ENCODE measurements at places on chromosomes 6 and 20.

DNA sequence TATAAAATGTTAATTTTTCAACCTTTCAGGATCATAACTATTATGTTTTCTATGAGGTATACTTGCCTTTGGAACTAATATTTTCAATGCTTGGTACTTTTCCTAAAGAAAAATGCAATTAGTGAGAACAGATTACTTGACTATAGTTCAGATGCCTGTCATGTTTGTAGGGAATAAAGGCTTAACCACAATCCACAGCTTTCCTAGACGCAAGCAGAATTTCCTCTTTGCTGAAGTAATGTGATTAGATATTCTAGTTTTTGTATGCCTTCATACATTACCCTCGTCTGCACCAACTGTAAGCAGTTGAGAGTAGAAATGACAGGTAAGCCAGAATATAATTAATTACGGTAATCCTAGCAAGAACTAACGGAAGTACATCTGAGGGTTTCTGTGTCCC, 581.4 kb upstream of the MMS22L start:
- DNase-seq: no peak

- no peak for DNase-seq
Observed at GRCh38 chr6:145621776-145622175, 113.5 kb downstream of the EPM2A start.

GRCh38 chr20:22810626-22811569, 224.2 kb upstream of the SSTR4 start:
- DNase-seq: no peak

GRCh38 chr20:47659904-47660601, 125.2 kb downstream of the SULF2 start:
- DNase-seq: no peak

GRCh38 chr6:110484321-110484720, 7.9 kb upstream of the SLC22A16 start:
- no peak for DNase-seq

- DNase-seq: no peak
Observed at GRCh38 chr6:6942831-6943230, 164.9 kb upstream of the RREB1 start.

DNA sequence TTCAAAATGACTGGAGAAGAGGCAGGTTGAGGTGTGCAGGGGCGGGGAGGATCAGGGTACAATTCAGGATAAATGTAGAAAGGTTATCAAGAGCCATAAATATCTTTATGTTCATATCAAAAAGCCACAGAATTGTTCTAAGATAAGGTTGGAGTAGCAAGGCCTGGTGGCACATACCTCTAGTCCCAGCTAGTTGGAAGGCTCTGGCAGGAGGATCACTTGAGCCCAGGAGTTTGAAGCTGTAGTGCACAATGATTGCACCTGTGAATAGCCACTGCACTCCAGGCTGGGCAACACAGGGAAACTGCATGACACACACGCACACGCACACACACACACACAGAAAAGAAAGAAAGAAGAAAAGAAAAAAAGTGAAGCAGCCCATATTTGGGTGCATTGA, 194.8 kb downstream of the GRIK2 start:
- no peak for DNase-seq

DNA sequence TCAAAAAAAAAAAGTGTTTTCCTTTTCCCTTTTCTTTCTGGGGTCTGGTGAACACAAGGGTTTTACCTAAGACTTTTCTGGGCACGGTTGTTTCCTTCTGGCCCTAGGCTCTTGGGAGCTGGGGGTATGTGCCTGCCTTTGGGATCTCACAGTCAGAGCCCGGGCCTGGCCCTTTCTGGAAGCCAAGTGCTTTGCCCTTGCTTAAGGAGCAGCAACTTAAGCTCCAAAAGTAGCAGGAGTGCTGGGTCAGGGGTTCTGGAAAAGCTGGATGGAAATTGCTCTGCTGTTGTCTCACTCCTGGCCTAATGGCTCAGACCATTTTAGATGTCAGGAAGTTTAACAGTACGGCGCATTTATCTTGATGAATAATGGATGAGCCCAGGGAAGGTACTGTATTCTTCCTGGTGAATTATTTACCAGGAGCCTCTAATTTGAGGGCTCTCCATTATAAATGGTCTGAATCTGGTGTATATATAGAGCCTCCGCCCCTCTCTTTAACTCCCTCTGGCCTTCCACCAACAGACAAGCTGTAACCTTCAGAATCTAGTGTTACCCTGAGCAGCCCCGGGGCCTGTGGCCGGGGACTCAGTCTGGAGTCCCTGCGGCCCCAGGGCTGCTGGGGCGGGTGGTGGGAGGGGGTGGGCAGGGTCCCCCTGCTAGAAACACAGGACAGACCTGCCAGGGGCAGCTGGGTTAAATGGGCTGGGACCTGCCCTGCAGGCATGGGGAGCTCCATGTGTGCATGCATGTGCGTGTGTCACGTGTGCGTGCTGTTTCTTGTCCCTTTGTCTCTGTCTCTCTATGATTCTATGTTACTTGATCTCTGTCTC, 37.5 kb downstream of the PTK7 start:
- DNase-seq: no peak

- DNase-seq: no peak
Observed at GRCh38 chr20:5531318-5532081, 214.7 kb upstream of the PROKR2 start.

DNA sequence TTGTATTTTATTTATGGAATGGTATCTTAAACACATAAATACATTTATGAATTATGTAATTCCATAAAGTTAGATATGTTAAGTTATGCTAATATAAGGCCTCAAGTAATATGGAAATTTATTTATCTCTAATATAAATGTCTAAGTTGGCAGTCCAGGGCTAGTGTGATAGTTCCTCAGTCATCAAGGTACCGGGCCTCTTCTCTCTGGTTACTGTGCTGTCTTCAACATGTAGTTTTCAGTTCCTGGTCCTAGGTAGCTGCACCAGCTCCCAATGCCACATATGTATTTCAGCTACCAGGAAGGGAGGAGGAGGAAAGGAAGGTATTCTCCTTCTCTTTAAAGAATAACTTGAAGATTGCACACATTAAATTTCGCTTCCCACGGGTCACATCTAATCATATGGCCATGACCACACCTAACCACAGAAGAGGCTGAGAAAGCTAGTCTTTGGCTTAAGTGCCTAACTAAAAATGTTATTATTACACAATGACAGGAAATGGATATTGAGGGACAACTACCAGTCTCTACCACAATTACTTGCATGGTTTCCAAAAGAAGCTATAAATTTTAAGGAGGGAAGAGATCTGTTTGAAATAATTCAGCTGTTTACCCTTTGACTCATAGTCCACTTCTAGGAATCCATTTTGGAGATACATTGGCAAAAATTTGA, 68.6 kb downstream of the BCKDHB start:
- no peak for DNase-seq

DNA sequence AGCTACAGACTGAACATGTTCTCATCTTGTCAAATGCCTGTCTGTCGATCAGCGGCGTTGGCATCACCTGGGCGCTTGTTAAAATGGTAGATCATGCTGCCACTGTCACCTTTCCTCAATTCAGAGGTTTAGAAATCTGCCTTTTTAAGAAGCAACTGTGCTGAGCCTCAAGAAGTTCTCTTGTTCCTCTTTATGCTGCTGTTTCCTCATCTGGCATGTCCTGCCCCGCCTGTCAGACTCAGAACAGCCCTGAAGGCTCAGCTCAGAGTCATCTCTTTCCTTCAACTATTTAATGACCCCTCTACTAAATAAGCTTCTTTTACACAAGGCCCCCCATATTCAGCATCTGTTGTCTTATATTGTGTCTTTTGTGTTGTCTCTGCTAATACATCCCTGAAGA, 368.2 kb downstream of the EPM2A start:
- DNase-seq: no peak

GRCh38 chr6:161828355-161828754, 554.5 kb upstream of the AGPAT4 start:
- DNase-seq: no peak

- DNase-seq: no peak
Observed at GRCh38 chr6:25311331-25311840, 32.2 kb downstream of the CARMIL1 start.

- no peak for DNase-seq
Observed at GRCh38 chr6:5315881-5316280, 54.6 kb downstream of the FARS2 start.

DNA sequence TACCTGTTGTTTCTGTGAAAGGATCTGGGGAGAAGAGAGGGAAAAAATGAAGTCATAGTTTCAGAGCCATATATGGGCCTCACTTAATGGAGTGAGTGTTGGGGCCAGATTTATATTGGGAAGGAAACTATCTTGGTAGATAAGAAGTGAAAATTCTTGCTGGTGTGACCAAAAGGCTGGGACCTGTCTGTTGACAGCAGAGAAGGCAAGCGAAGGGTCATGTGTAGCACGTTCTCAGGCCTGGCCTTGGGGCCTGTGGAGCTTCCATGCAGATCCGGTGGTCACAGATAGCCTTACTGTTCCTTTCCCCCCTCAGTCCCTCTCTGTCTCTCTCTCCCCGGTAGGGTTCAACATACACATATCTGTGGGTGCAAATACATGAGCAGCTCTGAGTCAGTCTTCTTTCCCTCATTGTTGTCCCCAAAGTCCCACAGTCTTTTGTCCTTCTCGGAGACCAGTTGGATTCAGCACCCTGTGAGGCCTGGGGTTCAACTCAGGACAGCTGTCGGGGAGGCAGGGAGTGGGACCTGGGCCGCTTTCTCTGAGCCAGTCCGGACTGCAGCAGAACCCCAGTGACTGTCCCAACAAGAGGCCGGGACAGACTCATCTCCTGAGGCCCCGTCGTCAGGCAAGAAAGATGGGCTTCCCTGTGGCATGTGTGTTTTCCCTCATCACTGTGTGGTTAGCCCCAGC, 34.6 kb downstream of the PPP1R14C start:
- no peak for DNase-seq

GRCh38 chr6:83546636-83547035, 34.3 kb downstream of the PRSS35 start:
- DNase-seq: no peak

- DNase-seq: no peak
Observed at GRCh38 chr6:73047801-73048200, 177.5 kb downstream of the KHDC1L start.

DNA sequence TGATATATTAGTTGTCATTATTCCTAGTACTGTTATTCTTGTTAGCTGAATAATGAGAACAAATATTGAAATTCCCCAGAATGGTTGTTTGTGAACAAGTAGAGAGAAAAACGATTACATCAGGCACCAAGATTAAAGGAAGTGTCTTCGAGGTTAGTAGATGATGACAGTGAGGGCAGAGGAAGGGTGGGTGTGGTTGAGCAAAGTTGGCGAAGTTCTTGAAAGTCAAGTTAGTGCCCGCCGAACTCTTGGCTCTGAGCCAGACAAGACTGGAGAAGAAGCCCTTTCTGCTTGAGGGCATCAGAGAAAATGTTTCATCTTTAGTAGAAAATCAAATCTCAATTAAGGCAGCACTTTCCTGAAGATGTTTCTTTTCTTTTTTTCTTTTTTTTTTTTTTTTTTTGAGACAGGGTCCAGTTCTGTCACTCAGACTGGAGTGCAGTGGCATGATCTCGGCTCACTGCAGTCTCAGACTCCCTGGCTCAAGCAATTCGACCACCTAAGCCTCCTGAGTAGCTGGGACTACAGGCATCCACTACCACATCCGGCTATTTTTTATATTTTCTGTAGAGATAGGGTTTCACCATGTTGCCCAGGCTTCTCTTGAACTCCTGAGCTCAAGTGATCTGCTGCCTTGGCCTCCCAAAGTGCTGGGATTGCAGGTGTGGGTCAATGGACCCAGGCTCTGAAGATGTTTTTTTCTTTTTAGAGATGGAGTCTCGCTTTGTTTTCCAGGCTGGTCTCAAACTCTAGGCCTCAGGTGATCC, 77.1 kb downstream of the SGK1 start:
- peak; percentile 71 for DNase-seq

GRCh38 chr6:159966981-159967380, 1.9 kb upstream of the IGF2R start:
- DNase-seq: no peak

GRCh38 chr6:108302386-108302785, 7.5 kb downstream of the AFG1L start:
- no peak for DNase-seq

DNA sequence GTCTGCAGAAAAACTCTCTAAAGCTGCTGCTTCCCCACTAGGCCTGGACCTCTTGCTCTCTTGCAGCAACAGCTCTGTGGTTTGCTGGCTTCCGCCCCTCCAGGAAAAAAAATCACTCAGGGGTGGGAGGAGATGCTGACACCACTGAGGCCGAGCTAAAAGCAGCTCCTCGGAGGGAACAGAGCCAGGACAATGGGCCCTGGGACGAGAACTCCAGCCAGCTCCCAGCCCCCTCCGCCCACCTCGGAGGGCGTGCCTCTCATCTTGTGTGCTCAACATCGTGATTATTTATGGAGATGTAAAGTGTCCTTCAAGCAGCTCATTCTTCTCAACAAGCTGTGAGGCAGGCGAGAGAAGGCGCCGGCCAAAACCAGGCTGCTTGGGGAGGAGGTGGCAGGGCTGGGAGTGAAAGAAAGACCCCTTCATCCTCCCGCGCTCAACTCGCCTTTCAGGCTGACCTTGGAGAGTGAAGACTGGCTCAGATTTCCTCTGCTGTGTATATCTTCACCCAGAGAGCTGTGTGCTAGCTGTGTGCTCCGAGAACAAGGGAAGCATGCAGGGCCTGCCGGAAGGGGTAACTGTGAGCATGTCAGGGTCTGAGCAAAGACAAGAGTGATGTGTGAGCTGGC, 53.5 kb upstream of the LRFN2 start:
- no peak for DNase-seq

GRCh38 chr6:18527836-18528743, 140.9 kb downstream of the RNF144B start:
- DNase-seq: no peak

DNA sequence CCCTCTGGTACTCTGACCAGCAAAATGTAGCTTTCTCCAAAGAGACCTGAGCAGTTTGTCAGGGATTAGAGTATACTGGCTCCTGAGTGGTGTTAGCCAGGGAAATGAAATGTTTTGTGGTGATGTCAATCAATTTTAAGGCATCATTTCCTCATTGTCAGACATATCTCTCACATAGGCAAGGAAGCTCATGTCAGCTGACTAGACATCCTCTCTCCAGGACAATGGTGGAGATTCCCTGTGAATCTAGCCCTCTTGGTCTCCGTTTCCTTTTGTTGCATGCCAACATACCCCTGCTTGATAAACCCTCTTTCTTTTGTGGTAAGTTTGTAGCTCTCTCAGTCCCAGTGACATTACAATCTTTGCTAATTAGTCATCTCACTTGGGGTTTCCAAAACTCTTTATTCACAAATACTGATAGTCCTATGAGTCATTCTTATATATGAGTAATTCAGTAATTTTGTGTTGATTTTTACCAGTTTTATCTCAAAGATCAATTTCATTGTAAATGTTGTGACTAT, 135.6 kb upstream of the PTPRK start:
- DNase-seq: no peak

DNA sequence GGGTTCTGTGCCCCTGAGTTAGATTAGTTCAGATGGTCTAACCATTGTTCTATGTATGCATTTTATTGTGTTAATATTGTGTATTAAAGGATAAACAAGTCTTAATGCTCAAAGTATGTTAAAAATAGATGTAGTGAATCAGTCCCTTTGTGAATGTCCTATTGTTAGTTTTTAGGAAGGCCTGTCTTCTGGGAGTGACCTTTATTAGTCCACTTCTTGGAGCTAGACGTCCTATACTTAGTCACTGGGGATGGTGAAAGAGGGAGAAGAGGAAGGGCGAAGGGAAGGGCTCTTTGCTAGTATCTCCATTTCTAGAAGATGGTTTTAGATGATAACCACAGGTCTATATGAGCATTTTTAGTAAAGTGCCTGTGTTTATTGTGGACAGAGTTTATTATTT, 12.3 kb upstream of the HMGN4 start:
- DNase-seq: no peak

- DNase-seq: no peak
Observed at GRCh38 chr6:144952456-144953240, 667.5 kb downstream of the UTRN start.

- no peak for DNase-seq
Observed at GRCh38 chr6:120681204-120681603, 653.1 kb downstream of the TBC1D32 start.

GRCh38 chr20:61900011-61900944, 165.4 kb downstream of the TAF4 start:
- no peak for DNase-seq

All from T-helper 9 cell (primary cell).